ENCODE measurements at places on chromosomes 3 and 15. TPM values are rescaled to one million over a fixed set of nuclear protein-coding genes. Genes with fewer than 3 reads are reported as not detected.

- DNase-seq: no peak
Measured at GRCh38 chr15:85388566-85389305, 8.3 kb downstream of the AKAP13 start.

GRCh38 chr15:76353023-76353577, 16.5 kb downstream of the ISL2 start:
- DNase-seq: no peak

Gene FSIP1
- total RNA-seq: not detected

Gene SPTBN5
- total RNA-seq: not detected

DNA sequence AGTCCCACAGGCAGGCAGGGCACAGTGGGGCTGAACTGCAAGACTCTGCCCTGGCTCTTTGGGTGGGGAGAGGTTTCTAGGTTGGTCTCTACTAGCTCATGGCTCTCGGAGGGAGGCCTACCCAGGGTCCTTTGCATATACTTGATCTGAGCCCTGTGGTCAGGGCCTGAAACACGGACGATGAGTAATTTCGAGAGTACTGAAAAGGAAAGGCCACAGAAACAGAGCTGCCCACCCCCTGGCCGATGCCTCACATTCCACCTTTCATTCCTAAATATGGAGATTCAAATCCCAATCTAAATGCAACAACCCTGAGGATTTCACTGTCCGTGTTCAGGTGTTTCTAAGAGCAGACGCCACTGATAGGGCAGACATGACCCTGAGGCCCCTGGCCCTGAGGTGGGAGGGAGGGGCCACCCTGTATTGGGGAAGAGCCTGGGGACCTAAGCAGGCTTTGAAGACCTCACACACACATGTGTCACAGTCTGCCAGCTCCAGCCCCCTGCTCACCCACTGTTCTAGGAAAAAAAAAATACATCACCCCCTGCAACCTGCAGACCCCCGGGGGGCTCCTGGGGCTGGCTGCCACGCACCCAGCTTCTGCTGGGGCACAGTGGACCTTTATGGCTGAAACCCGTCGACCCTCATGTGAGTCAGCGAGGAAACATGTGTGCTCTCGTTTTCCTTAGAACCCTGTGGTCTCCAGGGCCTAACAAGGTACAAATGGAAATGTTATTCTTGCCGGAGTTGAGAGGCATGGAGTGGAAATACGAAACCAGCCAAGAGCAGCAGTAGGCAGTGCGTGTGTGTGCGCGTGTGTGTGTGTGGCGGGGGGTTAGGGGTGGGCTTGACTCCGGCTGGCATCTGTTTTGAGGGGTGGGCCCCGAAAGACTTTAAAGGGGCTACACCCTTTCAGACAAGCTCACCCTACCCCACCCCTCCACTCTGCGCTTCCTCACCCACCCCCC, 112.7 kb downstream of the CHSY1 start:
- DNase-seq: no peak

Gene ACY1
- 726 TPM for total RNA-seq

GRCh38 chr3:36302158-36302509, 78.2 kb upstream of the STAC start:
- DNase-seq: no peak

DNA sequence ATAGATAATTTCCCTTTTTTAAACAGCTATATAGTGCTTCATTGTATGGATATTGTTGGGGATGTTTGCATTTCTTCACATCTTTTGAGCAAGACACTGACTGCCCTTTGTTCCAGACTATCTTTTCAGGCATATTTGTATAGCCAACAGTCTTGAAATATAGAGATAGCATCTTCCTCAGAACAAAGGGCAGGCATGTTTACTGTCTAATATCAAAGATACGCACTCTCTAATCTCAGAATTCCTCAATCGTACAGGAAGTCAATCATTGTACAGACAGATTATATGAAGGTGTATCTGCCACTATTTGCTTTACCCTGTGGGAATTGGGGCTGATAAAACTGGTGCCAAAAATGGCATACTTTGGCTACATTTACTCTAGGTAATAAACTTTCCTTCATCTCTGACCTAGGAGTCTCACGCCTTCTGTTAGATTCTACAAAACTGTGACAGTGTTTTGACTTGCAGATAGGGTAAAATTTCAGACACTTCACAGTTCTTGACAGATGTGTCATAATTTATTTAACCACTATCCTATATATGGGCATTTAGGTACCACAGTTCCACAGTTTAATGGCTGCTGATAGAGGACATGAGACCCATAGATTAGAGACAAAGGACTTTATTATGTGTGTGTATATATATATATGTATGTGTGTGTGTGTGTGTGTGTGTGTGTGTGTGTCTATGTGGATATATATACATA, 321.0 kb downstream of the IGSF11 start:
- no peak for DNase-seq

- peak; percentile 72 for DNase-seq
Measured at GRCh38 chr15:34366271-34367065, 528 bp downstream of the LPCAT4 start.

DNA sequence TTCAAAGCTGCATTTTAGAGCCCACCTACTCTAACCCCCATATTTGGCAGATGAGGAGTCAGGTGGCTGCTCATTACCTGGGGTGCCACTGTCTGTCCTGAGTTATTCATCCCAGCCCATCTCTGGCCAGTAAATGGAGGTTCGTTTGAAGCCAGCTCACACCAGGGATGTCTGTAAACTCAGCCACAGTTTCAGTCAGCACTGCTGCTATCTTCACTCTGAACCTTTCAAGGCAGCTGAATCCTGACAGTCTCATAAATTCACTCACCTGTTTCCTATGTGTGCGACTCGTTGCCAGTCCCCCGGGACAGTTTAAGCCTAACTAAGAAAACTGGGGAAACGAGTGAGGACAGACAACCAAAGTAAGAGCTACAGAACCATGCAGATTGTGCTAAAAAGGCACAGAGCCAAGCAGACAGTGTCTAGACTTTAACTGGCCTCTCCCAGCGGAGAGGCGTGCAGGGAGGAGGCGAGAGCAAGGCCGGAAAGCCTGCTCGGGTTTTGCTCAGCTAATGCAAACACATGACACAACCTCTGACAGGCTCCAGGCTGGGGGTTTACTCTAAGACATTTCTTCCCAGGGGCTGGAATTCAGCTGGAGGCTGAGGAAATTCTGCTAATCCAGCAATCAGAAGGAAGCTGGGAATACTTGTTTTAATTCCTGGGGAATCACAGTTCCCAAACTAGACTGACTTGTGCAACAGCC, 12.0 kb downstream of the FSTL1 start:
- no peak for DNase-seq

DNA sequence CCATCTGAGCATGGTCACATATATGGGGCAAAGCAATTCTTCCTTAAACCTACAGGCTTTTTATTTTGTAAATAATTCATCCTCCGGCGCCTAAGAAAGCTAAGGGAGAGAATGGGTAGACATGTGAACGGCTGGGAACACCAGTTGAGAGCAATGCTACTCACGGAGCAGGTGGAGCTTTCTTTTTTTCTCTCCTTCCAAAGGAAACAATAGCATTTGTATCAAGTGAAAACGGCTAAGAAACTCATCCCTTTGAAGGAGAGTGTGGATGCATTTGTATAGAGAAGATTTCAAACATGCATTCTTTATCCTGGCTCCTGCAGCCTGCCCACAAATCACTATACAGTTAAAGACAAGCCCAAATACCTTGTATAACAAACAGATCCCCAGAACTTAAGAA, 637.8 kb downstream of the MAGI1 start:
- DNase-seq: no peak

DNA sequence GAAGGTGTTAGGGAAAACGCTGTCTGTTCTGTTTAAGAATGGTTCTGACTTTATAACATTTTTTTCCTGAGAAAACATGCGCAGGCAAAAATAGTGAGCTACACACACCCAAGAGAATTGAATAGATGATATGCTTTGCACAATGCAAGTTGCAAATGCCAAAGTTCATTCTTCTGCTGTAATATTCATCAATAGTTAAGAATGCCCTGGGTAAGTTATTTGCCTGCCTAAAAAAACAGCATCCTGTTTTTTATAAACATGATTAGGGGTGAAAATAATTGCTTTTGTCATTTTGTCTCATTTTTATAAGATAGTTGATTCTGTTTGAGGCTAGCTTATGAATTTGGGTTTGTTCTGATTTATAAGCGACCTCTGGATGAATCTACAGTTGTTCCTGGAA, 99.4 kb downstream of the DTWD1 start:
- DNase-seq: no peak

GRCh38 chr3:176927706-176928581, 269.3 kb downstream of the TBL1XR1 start:
- no peak for DNase-seq

GRCh38 chr3:69116897-69117296, 5.5 kb downstream of the LMOD3 start:
- DNase-seq: no peak

DNA sequence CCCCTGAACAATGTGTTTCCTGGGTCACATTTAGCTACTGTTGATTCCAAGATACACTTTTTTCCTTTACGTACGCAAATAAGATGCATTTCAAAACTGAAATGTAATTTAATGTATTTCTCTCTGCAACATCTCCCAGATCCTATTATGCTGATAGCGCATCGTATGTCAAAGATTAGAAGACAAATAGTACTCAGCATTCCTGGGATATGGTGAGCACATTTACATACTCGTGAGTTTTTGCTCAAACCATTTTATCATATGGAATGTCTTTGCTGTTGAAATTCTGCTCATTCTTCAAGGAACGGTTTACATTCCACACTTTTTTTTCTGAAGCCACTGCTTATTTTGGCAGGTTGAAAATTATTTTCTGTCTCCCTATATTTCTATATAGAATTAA, 221.4 kb downstream of the OXSM start:
- no peak for DNase-seq

Gene COL6A5
- 1.7 TPM for total RNA-seq

DNA sequence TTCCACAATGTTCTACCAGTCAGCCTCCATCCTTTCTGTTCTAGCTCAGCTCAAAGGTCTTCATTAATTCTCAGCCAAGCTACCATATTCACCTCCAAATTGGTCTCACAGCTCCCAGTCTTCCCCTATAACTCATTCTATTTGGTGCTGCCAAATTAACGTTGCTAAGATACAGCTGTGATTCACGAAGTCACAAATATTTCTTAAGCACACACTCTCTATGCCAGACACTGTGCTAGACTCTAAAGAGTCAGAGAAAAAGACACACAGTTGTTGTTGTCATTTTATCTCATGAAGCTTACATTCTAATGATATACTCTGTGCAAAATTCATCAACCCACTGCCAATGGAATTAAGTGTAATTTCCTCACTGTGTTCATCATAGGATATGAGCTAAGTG, 102.8 kb downstream of the FRMD5 start:
- no peak for DNase-seq

DNA sequence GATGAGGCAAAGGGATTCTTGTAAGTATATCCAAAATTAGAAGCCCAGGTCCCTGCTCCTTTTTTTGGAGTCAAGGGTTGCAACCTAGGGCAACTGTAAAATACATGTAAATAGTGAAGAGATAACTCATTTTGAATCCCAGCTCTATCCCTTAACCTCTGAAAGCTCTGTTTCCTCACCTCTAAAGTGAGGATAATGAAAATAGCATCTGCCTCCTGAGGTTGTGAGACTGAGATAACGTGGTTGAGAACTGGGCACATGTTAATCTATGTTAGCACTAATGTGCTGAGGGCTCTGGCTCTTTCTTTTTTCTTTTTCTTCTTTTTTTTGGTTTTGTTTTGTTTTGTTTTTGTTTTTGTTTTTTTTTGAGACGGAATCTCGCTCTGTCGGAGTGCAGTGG, 4.8 kb upstream of the NKTR start:
- DNase-seq: no peak

DNA sequence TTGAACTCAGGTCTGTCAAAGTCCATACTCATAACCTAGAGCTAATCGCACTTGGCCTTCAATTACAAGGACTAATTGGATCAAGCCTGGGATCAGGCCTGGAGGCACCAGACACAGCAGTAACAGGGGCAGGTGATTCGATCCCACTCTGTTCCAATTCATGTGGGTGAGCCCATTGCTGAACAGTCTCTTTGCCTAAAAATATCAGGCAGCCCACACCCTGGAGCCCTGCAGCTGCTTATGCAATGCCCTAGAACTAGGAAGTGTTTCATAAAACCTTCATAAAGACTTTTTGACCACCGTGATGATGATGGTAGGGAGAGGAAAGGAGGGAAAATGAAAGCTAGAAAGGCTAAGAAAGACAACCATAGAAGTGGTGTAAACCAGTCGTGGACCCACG, 47.8 kb upstream of the NEO1 start:
- DNase-seq: no peak

DNA sequence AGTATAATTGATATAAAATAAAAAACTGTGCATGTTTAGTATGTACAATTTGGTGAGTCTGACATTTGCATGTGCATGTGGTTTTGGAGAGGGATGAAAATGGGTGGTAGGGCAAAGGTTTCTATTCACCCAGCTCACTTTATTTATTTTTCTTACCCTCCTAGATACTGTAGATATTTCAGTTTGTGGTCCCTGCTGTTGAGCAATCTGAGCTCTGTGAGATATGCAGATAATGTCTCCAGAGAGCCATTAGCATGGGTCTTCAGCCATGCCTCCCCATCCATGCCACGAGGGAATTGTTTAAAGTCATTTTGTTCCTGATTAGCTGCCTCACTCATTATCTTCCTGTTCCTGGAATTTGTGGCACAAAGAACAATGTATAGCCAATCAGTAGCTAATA, 44.4 kb upstream of the B3GALNT1 start:
- no peak for DNase-seq

- DNase-seq: no peak
Measured at GRCh38 chr3:189349772-189350171, 178.0 kb downstream of the TPRG1 start.

Gene NPAP1
- not detected for total RNA-seq

DNA sequence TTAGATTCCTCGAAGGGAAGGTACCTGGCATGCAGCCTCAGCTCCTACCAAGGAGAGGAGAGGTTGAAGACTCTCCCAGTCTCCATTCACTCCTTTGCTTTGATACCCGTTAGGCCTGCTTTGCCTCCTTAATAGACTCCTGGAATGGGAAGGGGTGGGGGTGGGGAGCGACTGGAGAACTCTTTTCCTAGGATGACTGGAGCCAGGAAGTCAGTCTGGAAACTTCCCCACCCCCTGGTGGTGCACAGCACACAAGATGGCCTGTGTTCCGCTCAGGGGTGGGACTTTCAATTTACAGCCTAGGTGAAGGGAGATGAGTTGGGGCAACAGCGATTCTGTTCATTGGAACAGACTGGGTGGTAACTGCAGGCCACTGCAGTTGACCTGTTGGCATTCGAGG, 21.4 kb upstream of the CELF6 start:
- DNase-seq: no peak

DNA sequence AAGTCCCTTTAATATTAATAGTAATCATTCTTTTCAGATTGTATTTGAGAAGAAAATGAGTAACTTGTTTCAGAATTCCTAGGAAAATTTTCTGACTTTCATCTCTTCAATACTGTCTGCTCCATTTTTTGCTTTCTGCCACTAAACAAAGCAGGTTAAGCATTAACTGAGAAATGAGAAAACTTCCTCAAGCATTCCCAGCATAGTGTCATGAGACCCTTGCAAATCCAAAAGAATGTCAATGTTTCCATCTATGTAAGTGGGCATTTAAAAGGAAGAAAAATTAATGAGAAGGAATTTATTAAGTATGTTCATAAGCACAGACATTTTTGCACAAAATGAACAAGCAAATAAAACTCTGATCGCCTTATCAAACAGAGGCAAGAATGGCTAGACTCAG, 148.0 kb upstream of the STRIT1 start:
- DNase-seq: no peak

Gene IRAK2
- total RNA-seq: 10.0 TPM
